ENCODE measurements at places on chromosomes 4 and X.

DNA sequence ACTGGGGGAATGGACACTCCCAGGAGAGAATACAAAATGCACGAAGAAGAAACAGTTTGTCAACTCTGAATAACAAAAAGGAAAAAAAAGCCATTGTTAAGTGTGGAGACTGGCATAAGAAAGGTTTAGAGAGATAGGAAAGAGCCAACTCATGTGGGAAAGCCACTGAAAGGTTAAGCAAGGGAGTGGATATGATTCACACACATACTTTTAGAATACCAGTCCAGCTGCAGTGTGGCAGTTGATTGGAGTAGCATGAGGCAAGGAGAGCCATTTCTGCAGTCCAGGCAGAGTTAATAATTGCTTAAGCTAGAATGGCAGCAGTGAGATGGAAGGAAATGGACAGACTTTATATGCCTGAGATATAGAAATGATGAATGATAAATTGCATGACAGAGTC is 36.9 kb upstream of the ADAD1 start:
- DNase-seq, result no peak

- no peak for DNase-seq
Observed at GRCh38 chr4:7429601-7430078, 5.1 kb downstream of the PSAPL1 start.

DNA sequence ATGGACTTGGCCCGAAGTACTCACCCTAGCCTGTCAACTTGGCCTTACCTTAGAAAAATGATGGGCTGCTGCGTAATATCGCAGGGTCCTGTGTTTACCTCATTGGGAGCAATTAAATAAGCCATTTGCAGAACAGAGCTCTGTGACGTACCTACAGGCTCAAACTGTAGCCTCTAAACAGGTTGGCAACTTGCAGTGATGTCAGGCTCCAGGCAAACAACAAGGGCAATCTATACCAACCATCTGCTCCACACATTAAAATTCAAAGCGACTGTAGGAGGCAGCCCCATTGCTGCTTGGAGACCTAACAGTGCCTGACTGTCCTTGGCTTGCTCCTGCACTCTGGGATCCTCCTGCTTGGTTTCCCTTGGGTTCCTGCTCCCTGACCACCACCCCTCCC is 17.2 kb downstream of the VGLL1 start:
- DNase-seq, result no peak

DNA sequence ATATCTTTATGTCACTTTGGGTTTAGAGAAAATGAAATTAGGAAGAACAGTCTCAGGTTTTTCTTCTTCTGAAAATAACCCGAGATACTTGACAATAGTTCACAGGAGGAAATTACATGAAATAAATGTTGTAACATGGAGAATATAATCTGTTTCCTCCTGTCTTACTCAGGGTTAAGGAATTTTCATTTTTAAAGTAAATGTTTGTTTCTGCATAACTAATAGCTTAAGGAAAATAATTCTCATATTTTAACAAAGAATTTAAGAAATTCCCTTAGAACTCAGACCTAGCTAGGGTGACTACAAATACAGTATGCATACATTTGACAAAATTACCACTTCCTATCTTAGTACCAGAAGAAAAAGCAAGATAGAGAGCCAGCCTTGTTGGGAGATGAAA is 17.2 kb upstream of the SPRY1 start:
- no peak for DNase-seq
